ENCODE measurements at places on chromosomes 12 and 14. TPM values are rescaled to one million over a fixed set of nuclear protein-coding genes. Genes with fewer than 3 reads are reported as not detected.

The RNFT2 gene
- 3.1 TPM for polyA plus RNA-seq

The KICS2 gene
- 4.3 TPM for polyA plus RNA-seq

The RFC5 gene
- polyA plus RNA-seq: 31.3 TPM

The PWP1 gene
- 59.4 TPM for polyA plus RNA-seq

The TAMALIN gene
- polyA plus RNA-seq: 41.5 TPM

The FAM181A gene
- 0.51 TPM for polyA plus RNA-seq

The NKX2-8 gene
- not detected for polyA plus RNA-seq

- peak; percentile 40 for DNase-seq
These were observed 185.6 kb upstream of the C14orf180 start for GRCh38 chr14:104393898-104394381.

- no peak for DNase-seq
These were observed 730.0 kb upstream of the TMEM132C start for GRCh38 chr12:127536833-127537428.

- no peak for DNase-seq
These were observed 187.0 kb upstream of the LRFN5 start for GRCh38 chr14:41419709-41420108.

DNA sequence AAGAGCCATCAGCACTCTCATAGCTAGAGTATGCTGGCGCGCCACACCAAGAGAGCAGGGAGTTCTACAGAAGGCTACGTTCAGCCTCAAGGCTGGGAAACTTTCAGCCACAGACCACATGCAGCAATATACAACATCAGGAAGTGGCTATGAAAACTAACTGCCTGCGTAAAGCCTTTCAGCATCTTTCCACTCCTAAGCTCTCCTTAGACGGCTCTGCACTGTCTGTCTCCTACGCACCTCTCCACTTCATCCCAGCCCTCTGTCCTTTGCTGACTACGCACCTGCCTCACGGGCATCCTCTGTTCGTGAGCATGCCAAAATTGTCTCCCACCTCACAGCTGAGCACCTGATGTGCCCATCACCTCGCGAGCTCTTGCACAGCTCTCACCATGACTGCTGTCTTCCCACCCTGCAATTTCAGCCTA is 9.7 kb downstream of the MPHOSPH9 start:
- no peak for DNase-seq

- DNase-seq: peak; percentile 94
These were observed 723 bp downstream of the NFKBIA start for GRCh38 chr14:35403603-35404448.

GRCh38 chr14:60396718-60397343 is 89.0 kb downstream of the C14orf39 start:
- DNase-seq: no peak

DNA sequence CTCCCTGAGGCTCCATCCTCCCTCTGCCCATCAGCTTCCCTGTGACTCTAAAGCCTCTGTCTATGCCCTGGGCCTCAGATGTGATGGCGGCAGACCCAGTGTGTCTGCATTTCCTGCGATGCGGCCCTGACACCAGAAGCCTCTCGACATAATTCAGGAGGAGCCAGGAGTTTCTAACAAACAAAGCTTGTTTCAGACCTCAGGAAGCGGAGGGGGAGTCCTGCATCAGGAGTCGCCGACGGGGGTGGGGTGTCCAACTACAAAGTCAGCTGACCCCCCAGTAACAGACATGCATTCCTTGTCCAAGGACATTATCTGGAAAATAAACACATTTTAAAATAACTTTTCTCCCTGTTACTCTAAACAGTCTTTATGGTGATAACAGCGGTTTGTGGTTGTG is 167.5 kb downstream of the DPF3 start:
- peak; percentile 51 for DNase-seq

DNA sequence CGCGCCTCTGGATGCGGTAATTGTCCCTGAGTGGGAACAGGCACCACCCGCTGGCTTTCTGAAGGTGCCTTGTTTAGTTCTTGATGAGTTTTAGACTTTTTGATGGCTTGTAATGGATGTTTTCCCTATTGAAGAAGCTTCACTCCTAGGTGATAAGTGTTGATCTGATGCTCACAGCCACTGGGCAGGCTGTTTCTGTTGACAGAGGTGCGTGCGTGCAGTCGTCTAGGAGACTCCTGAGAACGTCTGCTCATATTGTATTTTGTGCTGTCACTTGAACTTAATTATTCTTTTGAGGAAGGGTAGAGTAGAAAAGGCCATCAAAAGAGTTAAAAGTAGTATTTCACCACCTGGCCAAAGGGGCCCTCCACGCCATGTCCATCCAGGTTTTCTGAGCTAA is 70.5 kb downstream of the EP400 start:
- no peak for DNase-seq

- no peak for DNase-seq
These were observed 37.6 kb downstream of the SINHCAF start for GRCh38 chr12:31288381-31288780.

GRCh38 chr14:83255015-83255726 is 1721.5 kb upstream of the SEL1L start:
- no peak for DNase-seq

DNA sequence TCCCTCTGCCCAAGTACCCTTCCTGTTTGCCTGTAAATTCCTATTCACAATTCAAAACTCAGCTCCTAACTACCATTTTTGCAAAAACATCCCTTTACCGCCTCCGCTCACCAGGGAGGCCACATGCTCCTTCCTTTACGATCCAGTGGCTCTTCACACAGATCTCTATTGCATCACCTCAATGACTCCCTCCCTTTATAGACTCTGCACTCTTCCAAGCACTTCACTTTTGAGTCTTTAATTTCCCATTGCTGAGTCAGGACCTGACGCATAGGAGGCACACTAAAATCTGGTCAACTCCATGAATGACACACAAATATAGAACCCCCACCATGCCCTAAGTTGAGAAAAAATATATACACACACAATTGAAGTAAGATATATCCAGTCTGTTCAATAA is 45.9 kb downstream of the PPP1R13B start:
- DNase-seq: peak; percentile 8

- no peak for DNase-seq
These were observed 1.7 kb upstream of the RAD52 start for GRCh38 chr12:951176-951575.

- no peak for DNase-seq
These were observed 243.7 kb upstream of the DIO2 start for GRCh38 chr14:80455031-80455430.

DNA sequence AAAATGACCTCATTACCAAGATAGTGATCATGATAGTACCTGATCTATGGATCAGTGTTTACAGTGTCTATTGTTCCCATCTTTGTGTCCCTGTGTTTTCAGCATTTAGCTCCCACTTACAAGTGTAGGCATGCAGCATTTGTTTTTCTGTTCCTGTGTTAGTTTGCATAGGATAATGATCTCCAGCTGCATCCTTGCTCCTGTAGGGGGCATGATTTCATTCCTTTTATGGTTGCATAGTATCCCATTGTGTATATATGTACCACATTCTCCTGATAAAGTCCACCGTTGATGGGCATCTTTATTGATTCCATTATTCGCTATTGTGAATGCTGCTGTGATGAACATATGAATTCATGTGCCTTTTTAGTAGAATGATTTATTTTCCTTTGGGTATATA is 215.4 kb upstream of the NAV3 start:
- DNase-seq: no peak

GRCh38 chr12:119828300-119828699 is 48.8 kb downstream of the CIT start:
- no peak for DNase-seq

DNA sequence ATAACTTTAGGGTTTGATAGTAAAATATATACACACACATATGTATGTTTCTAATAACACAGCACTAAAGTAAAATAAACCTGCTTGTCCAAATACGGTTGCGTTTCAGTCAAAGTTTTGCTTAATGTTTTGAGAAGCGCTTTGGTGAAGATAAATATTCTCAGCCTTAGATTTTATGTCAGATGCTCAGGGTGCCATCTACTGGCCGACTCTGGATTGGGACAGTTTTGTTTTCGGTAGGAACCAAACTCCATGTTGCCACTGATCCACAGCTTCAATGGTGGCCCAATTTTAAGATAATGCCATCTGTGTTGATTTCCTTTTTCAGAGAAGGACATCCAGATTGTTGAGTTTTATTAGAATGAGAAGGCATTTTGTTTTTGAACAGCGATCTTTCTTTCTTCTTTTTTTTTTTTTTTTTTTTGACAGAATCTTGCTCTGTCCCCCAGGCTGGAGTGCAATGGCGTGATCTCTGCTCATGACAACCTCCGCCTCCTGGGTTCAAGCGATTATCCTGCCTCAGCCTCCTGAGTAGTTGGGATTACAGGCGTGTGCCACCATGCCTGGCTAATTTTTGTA is 43.1 kb downstream of the LLPH start:
- DNase-seq: peak; percentile 61

- no peak for DNase-seq
These were observed 216.6 kb downstream of the PTPRO start for GRCh38 chr12:15538881-15539280.

DNA sequence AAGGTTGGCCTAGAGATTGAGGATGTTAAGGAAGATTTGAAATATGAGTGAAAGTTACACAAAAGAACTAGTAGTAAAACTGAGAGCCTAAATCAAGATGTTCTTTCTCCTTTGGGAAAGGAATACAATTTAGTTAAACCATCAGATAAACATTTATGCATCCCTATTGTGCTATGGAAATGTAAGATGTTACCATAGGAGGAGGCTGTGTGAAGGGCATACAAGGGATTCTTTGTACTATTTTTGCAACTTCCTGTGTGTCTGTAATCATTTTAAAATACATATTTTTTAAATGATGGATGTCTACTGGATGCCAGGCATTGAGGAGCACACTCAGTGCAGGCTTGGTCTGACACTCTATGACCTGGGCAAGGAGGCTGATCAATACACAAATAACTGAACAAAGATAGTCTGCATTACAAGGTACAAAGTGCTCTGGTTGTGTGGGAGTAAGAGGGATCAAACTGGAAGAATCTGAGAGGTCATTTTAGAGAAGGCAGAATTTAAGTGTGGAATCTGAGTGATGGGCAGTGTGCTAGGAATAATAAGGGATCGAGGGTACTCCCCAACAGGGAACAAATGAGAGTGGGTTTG is 5.8 kb upstream of the CHPT1 start:
- DNase-seq: no peak

DNA sequence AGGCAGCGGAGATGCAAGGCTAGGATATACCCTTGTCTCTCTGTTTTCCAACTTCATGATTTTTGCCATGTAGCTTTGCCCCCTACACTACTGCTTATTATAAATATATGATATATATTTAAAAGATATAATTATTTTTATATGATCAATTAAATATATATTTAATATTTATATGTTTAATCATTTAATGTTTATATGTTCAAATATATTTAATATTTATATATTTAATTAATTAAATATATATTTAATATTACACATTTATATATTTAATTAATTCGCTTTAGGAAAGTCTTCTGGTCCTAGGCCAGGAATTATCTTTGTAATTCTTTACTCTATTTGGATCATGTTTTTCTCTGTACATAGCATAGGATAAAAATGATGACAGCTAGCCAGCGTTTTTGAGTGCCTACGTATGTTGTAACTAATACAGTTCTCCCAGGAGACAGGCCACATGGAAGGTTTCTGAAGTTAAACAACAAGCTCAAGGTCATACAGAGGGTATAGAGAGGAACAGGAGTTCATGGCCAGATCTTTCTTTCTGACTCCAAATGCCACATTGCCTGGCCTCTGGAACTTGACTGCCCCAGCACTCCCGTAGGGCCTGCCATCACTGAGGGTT is 192.5 kb downstream of the KCNA5 start:
- DNase-seq: peak; percentile 54

GRCh38 chr12:47110718-47111391 is 31.1 kb upstream of the AMIGO2 start:
- DNase-seq: no peak

DNA sequence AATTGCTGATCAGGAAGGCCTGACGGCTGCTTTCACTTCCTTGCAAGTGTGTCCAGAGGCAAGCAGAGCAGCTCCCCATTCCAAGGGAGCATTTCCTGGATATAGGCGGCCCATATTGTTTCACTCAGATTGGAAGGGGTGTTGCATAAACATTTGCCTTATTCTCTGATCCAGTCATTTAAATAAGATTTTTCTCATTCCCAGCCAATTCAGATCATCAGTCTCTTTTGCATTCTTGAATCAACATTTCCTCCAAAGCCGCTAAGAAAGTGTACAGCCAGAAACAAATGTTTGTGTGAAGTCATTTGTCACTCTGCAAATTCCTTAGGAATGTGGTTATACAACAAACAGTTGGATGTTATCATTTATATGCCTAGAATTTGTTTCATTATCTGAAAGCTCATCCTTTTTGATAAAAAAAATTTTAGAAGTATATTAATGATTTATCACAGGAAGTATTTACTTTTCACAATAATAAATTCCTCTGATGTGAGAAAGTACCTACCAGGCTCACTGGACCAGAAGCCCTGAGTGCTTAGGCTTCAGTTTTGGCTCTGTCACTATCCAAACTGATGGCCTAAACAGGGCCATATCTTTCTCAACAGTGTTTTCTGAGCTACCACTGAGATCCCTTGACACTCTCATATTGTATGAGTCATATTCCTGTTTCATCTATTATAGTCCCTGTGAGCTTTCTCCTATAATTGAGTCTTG is 379.6 kb downstream of the CCDC91 start:
- peak; percentile 85 for DNase-seq

DNA sequence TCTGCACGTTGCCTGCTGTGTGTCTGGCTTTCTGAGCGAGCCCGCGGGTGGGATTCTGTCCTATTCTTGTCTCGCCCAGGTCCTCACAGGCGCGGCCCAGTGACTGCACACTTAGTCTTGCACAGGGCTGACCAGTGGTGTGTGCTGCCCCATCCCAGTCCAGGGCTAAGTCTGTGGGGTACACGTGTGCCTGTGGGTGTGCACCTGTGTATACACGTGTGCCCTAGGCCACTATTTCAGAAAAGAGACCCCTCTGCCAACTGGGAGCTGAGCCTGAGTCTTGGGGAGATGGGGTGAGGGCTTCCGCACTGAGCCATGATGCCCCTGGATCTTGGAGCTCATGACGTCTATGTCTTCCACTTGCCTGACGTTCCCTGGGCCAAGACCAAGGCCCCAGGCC is 185.5 kb upstream of the PRMT8 start:
- DNase-seq: no peak

DNA sequence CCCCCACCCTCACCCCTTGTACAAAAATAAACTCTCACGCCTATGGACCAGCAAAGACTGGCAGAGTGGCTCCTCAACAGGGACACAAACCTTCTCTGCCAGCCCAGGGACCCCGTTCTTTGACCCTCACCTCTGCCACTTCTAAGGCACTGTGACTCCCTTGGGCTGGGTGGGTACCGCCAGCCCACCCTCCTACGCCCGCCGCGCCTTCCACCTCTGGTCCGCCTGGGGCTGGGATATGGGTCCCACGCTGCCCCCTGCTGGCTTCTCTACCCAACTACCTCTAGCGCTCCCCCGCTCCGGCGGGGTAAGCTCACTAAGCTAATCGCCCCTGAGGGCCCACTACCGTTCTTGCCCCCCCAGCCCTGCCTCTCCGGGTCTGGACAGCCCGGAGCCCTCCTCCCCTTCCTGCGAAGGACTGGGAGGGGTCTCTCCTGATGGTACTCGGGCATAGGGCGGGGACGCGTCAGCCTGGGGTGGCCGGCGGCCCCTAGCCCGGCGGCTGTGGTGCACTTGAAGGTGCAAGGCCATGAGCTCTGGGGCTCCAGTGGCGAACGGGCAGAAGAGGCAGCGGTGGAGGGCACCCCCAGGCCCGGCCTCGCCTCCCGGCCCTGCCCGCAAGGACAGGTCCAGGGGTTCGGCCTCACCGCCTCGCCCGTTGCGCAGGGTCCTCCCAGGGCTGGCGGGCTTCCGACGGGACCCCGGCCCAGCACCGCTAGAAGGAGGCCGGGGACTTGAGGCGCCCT is 8.1 kb downstream of the ZNF219 start:
- no peak for DNase-seq

- peak; percentile 62 for DNase-seq
These were observed 103.2 kb downstream of the SLC38A4 start for GRCh38 chr12:46722394-46723185.

GRCh38 chr12:1469070-1469469 is 125.3 kb downstream of the FBXL14 start:
- DNase-seq: no peak

Data from right lung (tissue), 10 donors.